NCI-H1436 treated with DMSO at 0.1 percent for 48 hours (cell line): ENCODE measurements at places on chromosomes 7 and 10.
A peak's percentile ranks its signal among the peaks of the same experiment; 100 is the strongest.

GRCh38 chr7:94431619-94432280 is 37.1 kb downstream of the COL1A2 start:
- no peak for DNase-seq

DNA sequence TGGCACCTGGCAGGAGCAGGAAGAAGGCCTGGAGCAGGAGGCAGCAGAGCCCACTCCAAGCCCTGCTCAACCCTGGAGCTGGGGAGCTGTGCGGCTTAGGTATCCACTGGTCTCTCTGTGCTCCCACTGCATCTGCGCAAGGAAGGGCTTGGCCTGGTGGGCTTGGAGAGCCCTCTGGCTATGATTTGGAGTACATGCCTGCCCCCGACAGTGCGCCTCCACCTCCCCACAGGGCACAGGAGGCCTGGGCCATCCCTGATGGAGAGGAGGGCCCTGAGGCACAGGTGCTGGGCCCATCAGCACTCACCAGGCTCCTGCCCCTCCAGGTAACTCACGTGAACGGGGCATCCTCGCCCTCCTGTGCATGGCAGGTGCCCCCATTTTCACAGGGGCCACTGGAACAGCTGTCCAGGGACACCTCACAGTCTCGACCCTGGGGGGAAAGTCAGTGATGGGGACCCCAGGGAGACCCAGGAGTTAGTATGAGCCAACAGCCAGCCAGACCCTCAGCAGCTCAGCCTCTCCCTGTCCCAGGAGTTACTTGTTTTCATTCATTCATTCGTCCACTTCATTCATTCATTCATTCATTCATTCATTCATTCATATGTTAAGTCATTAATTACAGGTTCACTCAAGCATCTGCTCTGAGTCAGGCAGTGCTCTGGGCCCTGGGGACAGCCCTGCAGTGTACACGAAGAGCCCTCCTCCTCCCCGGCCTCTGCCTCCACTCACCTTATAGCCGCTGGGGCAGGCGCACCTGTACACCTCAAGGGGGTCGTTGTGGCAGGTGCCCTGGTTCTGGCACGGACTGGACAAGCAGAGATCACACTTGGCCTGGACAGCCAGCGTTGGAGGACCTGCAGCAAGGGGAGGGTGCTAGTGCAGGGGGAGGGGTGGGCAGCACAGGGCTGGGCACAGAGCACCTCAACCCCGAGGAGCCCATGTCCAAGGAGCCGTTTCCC is 167.2 kb downstream of the SLIT1 start:
- no peak for DNase-seq

DNA sequence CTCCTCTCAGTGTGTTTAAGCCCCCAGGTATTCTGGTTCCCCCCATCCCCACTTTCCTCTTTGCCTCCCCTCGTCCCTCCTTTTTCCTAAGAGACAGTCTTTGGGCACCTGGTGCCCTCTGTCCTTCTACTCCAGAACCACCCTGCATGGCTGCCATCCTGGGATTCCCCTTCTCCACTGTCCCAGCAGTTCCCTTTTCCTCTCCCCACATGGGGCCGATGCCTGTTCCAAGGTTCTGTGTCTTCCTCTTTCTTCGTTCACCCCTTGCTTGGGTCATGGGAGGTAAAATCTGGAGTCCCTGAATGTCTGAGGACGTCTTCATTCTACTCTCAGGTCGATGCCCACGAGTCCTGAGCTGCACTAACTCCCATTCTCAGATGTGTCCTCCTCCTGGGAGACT is 120.8 kb downstream of the TAX1BP1 start:
- no peak for DNase-seq

GRCh38 chr10:79202188-79203013 is 133.6 kb downstream of the ZMIZ1 start:
- no peak for DNase-seq

- no peak for DNase-seq
Observed at GRCh38 chr10:69332278-69333010, 54.1 kb downstream of the HK1 start.

DNA sequence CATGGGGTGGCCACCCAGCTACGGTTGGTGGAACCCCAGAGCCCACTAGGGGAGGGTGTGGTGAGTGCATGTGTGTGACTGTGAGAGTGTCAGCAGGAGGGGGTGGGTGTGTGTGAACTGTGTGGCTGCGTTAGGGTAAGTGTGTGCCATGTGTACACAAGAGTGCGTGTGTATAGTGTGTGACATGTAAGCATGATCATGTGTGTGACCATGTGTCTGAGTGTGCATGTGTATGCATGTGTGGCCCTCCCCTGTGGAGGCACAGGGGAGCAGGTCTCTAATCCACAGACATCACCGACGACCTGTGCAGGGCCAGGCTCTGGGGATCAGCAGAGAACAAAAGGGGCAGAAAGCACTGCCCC is 3.5 kb upstream of the CFAP46 start:
- no peak for DNase-seq

- no peak for DNase-seq
Observed at GRCh38 chr7:105107458-105107857, 93.5 kb downstream of the KMT2E start.

DNA sequence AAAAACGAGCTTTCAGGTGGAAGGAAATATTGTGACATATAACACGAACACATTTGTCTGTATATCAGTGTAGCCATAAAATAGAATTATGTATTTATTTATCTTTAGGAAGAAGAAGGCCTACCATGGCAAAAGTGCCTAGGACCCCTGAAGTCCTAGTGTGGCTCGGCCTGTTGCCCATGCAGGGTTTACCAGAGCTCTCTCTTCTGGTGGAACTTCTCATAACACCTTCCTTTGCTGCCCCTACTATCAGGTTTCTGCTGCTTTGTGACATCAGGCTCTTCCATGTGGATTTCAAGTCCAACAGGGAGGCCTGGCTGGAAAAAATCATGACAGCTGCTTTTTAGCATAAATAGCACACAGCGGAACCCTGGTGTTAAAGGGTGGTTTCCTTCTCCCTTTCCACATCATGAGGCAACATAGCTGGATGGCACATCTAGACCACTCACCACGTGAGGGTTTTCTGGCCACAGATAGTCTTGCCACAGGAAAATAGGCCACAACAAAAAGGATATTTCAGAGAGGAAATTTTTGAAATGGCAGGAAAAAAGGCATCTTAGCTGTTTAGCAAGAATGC is 44.8 kb upstream of the ADO start:
- no peak for DNase-seq

GRCh38 chr10:6044751-6045313 is 17.3 kb downstream of the IL2RA start:
- DNase-seq: no peak

- no peak for DNase-seq
Observed at GRCh38 chr10:21517134-21518031, 8.1 kb downstream of the SKIDA1 start.

- no peak for DNase-seq
Observed at GRCh38 chr7:137110091-137110509, 233.4 kb downstream of the PTN start.

DNA sequence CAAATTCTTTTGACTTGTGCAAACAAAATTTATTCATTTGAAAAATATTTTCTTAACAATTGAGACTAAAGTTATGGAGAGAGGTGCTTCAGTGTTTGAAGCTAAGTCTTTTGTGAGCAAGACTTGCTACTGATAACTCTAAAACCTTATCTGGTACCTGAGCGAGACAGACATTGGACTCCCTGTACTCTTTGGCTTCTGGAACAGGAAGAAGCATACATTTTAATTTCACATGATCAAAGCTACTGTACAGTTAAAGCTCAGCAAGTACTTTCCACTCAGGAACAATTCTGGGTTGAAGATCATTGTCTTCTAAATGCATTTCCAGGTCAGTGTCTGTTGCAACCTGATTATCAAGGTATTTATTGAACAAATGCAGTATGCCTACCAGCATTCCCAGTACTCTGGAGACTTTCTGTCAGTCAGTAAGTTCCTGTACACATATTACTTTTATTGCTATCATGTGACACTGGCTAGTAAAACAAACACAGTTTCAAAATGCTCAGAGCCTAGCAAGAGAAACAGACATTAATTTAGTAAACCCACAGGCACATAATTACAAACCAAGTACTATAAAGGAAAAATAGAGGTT is 42.4 kb downstream of the CABCOCO1 start:
- DNase-seq: no peak

- no peak for DNase-seq
Observed at GRCh38 chr7:157819455-157819807, 482.6 kb downstream of the DNAJB6 start.

GRCh38 chr10:44899450-44900080 is 11.6 kb upstream of the TMEM72 start:
- no peak for DNase-seq

- DNase-seq: no peak
Observed at GRCh38 chr7:44108768-44109750, 4.9 kb downstream of the AEBP1 start.

GRCh38 chr7:149664666-149665065 is 108.7 kb downstream of the ZNF467 start:
- no peak for DNase-seq

DNA sequence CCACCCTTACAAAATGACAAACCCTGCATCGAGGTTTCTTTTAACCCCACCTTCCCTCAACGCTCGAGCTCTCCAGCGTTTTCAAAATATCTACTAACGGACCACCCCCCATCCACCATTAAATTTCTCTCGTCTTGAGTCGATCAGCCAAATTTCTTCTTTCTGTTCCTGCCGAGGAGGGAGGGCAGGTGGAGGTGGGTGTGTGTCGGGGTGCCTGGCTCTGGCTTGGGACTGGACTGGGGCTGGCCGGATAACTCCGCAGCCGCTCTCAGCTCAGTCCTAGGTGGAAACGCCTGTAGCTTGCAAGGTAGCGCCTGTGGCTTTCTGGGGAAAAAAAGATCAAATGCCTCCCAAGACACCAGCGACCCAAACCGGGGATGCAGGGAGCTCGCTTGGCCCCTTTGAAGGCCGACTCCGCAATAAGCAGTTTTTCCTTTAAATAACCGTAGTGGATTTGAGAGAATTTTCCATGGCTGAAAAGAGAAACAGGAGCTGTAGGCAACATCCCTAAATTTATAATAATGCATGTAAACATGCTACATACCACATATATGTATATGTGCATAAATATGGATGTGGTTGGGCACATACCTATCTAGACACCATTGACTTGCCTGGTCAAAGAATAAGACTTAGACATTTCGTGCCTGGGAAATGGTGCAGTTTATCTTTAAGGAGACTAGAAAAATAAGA is 1.9 kb upstream of the TMEM178B start:
- peak; percentile 42 for DNase-seq

- DNase-seq: no peak
Observed at GRCh38 chr7:122183106-122183505, 39.1 kb upstream of the AASS start.

- no peak for DNase-seq
Observed at GRCh38 chr7:8818406-8818805, 385.0 kb downstream of the NXPH1 start.

GRCh38 chr7:26457696-26458327 is 166.2 kb downstream of the SNX10 start:
- no peak for DNase-seq

GRCh38 chr10:68992636-68993440 is 4.2 kb downstream of the KIFBP start:
- no peak for DNase-seq

- DNase-seq: no peak
Observed at GRCh38 chr7:463362-463781, 56.3 kb downstream of the PDGFA start.

DNA sequence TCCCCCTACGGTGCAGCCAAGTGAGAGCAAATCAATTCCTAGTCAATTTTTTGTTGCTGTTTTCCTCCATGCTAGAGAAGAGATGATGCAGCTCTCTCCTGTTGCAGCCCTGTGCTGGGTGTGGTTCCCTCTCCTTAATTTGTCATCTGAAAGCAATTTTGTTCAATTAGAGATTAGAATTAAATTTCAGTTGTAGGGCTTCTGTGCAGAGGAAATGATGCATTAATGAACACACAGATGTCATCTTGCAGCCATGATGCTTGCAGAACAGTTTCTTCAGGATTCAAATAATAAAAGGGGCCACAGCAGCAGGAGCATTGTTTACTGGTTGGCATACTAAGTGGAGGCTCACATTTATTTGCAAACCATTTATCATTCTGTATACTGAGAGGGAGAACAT is 266.0 kb downstream of the AUTS2 start:
- DNase-seq: peak; percentile 85

DNA sequence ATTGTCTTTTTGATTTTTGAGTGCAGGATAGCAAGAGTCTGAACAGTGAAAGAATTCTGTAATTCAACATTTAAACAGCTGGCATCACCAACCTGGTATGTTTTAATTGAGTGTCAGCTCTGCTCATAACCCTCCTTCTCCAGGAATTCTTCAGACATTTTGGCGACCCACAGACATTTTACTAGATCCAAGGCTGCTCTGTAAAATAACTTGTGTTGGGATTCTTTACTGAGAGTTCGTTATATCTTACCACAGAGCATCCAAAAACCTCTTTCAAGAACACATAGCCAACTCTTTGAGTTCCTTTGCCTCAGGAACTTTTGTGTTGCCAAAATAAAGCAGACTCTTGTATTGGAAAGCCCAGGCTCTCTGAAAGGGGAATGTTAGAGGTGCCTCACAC is 27.7 kb upstream of the SORCS3 start:
- no peak for DNase-seq

GRCh38 chr7:2019711-2020511 is 212.8 kb downstream of the MAD1L1 start:
- DNase-seq: no peak

DNA sequence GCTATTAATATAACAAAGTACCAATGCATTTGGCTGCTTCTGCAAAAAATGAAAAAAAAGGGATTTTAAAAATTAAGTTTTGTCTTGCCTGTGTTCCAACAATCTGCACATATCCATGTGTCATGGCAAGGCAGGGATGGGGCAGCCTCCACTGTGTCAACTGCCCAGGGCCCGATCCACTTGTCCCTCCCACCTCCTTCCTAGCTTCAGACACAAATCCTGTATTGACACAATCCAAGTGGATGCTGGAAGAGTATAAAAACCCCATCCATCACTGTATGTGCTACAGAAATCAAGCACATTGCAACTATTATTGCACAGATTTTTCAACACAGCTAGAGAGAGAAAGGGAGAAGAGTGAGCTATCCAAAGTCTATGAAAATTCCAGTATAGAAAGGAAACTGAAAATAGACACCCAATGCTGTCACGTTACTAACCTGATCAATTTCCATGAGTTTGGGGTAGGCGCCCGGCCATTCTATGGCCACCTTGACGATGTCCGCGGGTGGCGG is 106.4 kb downstream of the ELMO1 start:
- no peak for DNase-seq

DNA sequence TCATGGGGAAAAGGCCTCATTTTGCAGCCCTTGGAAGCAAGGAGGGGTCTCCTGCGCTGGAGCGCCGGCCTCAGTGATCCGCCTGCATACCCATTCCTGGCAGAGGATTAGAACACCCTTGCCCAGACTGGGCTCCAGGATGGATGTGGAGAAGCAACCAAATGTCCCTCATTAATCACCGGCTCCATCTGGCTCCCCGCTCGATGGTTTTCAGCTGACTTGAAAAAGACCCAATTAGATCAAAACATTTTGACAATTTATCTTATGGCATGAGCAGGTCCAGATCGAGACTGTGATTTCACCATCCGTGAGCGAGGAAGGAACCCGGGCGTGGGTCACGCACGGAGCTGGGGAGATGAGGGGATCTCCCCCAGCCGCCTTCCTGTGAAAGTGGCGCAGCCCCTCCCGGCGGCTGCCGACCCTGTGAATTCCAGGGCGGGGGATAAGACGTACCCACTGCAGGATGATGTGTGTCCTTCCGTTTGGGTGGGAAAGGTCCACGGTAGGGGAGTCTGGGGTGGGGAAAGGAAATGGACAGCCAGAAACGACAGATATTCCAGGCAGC is 141.6 kb downstream of the EMX2 start:
- no peak for DNase-seq

- DNase-seq: no peak
Observed at GRCh38 chr7:151023232-151023631, 1.1 kb downstream of the ATG9B start.

GRCh38 chr7:47478017-47478344 is 103.9 kb downstream of the TNS3 start:
- DNase-seq: no peak
